Stimulated activated CD4-positive, alpha-beta T cell treated with anti-CD3 and anti-CD28 coated beads, TNF-alpha, amount 100 ng/mL, for 1 hour (primary cell): ENCODE measurements at places on chromosomes 11 and 22.

DNA sequence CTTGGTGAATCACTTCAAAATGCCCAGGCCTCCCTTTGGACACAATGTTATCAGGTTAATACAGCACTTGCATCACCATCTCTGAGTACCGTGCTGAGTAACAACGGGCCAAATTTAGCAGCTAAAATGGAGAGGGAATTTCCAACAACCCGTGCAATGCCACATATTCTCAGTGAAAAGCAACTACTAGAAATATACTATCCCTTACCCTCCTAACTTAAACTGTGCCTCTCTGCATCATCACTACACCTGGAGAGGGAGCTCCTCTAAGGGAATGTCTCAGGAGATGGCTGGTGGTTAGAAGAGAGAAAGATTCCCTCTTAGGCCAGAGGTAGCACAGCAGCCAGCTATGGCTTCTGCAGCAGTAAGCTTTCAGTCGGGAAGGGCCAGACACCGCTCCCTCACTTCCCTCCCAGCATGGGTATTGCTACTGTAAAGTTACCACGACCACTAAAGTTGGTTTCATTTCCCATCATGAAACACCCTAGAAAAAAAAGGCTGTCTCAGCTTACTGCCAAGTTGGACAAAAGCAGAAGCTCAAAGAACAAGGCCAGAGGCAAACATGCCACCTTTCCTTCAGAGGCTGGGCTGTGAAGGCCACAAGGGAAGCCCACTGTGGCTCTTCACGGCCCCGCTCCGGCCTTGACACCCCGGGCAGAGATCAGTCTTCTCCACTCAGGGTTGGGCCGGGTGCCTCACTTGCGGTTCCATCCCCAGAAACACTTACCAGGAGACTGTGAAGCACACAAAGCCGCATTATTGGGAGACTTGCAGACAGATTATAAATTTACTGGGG lies 3.9 kb downstream of the MAML2 start:
- DNase-seq: no peak

DNA sequence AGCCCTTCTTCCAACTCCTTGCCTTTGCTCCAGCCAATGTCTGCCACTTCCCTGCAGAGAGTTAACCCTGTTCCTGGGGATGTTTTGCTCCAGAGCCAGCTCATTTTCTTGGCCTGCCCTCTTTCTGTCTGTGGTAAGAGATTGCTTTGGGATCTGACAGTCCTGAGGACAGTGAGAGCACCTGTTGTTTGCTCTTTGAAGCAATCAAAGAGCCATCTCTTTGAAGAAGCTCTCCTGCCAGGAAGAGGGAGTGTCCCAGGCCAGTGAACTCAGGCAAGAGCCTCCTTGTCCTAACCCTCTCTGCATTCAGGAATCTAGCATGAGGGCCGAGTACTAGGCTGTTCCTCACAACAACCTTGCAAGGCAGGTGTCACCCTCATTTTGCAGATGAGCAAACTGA lies 42.2 kb downstream of the TRAF6 start:
- DNase-seq: no peak

GRCh38 chr11:66950112-66950535 lies 8.1 kb downstream of the PC start:
- no peak for DNase-seq

- DNase-seq: no peak
These were observed 4.3 kb upstream of the GP1BB start for GRCh38 chr22:19719050-19719482.

- DNase-seq: no peak
These were observed 3.8 kb downstream of the GAS2L1 start for GRCh38 chr22:29310065-29310862.

- no peak for DNase-seq
These were observed 7.2 kb upstream of the ANGPTL5 start for GRCh38 chr11:101923554-101923953.

GRCh38 chr11:62801071-62801470 lies 4.2 kb downstream of the NXF1 start:
- DNase-seq: no peak

DNA sequence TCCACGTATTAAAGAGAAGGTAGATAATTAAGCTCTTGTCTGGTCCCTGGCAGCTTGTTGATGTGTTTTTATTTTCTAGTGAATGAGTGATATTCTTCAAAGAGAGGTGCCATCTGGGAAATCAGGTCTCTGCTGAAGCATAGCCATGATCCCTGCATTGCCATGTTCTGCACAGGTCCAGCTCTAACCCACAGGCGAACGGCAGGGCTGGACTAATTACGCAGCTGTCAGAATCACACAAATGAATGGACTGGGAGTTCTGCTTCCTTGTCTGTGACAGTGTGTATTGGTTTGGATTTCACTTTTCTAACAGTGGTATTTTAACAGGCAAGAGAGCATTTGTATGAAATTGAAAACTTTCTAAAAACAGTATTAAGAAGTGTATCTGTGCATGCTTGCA lies 235.6 kb downstream of the FAT3 start:
- DNase-seq: no peak

GRCh38 chr11:14914536-14914935 lies 22.5 kb upstream of the CYP2R1 start:
- no peak for DNase-seq

DNA sequence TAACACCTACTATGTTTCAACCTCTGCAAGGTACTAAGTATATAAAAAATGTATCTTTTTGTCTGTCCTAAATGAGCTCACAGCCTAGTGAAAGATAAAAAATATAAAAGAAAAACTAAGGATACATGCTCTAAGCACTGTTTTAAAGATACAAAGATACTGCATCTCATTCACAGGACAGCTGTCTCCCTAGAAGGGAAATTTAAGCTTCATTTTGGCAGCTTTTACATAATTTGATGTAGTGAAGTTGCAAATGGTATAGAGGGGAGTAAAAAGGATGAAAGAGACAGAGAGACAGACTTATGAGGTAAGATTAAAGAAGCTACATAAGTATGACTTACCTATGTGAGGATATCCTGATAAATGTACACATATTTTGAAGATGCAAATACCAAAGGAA lies 53.6 kb downstream of the LRRC4C start:
- DNase-seq: no peak

DNA sequence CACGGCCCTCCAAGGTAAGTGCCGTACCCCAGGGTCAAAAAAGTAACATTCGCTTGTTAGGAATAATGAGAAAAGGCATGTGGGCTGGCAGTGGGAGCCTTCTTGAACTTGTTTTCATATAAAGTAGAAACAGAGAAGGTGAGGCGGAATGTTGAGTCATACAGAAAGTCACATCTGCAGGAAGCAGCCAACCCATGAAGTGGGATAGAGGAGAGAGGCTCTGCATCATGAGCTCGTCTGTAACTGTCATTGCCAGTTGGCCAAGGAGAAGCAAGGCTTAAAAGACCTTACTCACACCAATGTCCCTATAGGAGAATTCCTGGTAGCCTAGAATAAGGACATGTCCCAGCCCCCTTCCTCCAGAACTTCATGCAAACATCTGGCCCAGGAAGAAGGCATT lies 253.3 kb downstream of the BUD13 start:
- no peak for DNase-seq

GRCh38 chr22:46911346-46911745 lies 148.9 kb downstream of the TBC1D22A start:
- DNase-seq: no peak

- no peak for DNase-seq
These were observed 31.5 kb downstream of the EHF start for GRCh38 chr11:34652191-34652973.

DNA sequence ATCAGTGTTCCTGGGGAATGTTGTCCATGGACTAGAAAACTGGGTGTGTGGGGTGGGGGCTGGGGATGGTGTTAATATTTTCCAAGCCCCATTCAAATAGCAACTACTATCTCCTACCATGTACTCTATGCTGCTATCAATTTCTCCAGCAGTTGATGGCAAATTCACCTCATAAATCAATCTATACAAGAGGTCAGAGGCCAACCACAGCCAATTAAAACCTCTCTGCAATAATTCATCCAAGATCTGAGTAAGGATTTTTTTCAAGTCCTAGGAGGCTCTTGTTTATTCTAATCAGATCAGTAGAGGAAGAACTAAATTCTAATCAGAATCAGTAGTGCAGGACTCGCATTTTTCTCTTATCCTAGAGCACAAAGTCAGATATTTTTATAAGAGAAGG lies 73.4 kb upstream of the WT1 start:
- DNase-seq: no peak

DNA sequence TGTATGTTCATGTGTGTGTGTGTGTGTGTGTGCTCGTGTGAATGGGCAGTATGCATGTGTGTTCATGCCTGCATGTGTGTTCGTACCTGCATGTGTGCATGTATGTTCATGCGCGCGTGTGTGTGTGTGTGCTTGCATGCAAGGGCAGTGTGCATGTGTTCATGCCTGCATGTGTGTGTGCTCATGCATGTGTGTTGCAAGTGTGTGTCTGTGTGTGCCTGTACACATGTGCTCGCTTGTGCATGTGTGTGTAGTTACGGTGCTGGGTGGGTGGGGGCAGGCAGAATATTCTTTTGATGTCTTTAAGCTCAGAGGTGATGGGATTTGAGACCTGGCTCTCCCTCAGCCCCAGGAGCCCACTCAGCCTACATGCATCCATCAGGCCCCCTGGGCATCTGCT lies 822.1 kb downstream of the BRD1 start:
- DNase-seq: no peak

GRCh38 chr11:79481795-79482194 lies 41.0 kb upstream of the TENM4 start:
- no peak for DNase-seq

- no peak for DNase-seq
These were observed 60.2 kb upstream of the PPARA start for GRCh38 chr22:46090036-46090591.

DNA sequence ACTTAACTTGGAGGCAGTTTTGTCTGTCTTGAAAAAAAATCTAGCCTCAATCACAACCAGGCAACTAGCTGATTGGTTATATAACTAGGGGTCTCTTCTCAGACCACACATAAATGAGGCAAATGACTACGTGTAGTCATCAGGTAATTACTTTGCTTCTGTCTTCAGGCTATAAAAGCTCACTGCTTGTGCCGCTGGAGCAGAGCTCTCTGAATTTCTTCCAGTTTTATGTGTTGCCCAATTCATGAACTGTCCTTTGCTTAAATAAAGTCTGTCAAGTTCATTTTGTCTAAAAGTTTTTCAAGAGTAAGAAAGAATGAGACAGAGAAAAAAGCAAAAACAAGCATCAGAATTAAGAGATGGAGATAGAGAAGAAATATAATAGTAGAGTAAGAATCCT lies 93.4 kb downstream of the MUC15 start:
- DNase-seq: no peak

GRCh38 chr11:134780486-134781147 lies 368.6 kb upstream of the B3GAT1 start:
- no peak for DNase-seq

DNA sequence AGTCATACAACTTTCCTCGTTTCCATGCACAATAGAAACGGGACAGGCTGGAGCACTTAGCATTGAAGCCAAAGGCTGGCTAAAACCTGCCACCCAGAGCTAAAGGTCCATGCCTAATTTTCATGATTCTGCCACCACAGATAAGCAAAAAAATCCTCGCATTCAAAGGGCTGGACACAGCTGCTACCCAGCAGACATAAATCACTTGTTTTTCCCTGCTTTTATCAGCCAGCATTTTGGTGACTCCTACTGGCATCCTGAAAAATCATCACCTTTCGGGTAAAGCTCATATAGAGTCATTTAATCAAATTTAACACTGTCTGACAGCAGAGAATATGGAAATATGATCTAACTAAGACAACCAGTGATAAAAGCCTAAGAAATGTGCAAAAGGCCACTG lies 37.9 kb downstream of the ALG9 start:
- no peak for DNase-seq

DNA sequence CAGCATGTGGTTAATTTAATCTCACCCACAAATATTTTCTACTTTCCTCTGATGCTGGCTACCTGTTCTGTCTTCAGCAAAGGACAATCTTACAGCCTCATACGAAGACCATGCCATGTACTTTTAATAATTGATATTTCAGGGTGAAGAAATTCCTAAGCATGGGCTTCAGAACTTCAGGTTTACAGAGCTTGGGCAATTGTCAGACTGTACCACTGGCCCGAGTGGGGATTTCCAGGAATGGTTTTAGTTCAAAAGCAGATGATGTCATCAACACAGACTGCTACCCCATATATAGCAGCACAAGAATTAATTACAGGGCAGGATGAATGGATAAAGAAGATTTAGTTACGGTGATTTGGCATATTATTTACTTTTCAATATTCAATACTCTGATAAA lies 171.8 kb downstream of the ETS1 start:
- DNase-seq: no peak

DNA sequence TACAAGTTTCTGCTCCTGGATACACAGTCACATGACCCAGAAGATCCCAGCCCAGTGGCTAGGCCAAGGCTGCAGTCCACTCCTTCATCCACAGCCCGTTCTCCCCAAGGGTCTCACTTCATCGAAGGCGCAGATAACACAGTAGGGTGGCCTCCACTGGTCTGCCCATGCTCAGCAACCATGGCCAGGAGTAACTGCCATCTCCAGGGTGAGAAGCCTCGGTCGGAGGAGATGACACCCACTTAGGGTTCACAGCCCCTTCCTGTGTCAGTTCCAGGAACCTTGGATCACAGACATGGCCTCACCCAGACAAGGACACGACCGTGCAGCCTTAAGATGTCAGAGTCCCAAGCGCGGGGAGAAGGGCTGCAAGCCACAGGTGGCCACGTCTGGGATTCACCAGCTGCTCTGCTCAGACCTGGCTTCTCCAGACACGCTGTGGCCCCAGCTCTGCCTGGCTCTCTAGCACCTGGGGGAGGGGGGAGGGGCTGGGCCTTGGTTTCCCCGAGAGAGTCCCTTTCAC lies 2.6 kb downstream of the BET1L start:
- no peak for DNase-seq

GRCh38 chr22:50674606-50675552 lies 2.3 kb downstream of the SHANK3 start:
- DNase-seq: no peak

DNA sequence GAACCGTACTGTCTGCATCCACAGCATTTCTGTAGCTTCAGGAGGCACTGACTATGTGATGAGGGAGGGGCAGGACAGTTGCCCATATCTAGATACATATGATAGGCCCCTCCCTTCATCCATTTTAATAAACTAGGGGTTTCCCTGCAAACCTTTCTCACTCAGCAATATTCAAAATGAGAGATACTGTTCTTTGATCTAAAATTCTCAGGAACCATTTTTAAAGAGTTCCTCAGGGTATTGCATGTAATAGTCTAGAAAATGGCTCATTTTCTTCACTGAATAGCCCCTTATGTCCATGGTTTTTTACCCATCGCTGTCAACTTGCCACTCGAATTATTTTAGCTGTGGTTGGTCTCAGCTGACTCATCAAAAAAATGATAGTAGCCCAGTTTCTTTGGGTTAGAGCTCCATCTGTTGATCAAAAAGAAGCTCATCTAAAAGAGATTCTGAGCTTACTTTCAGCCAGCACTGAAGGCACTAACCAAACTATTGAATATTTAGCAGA lies 37.0 kb upstream of the DNAJB7 start:
- DNase-seq: no peak

GRCh38 chr11:118928101-118928869 lies 2.6 kb upstream of the BCL9L start:
- DNase-seq: peak; percentile 87

- DNase-seq: no peak
These were observed 2125.3 kb upstream of the RAG2 start for GRCh38 chr11:38723361-38723760.

- DNase-seq: no peak
These were observed 103.1 kb downstream of the TEAD1 start for GRCh38 chr11:12777208-12777874.
